Right atrium auricular region (tissue), 2 donors: ENCODE measurements at places on chromosomes 16 and 17. TPM values are rescaled to one million over a fixed set of nuclear protein-coding genes. Genes with fewer than 3 reads are reported as not detected.

DNA sequence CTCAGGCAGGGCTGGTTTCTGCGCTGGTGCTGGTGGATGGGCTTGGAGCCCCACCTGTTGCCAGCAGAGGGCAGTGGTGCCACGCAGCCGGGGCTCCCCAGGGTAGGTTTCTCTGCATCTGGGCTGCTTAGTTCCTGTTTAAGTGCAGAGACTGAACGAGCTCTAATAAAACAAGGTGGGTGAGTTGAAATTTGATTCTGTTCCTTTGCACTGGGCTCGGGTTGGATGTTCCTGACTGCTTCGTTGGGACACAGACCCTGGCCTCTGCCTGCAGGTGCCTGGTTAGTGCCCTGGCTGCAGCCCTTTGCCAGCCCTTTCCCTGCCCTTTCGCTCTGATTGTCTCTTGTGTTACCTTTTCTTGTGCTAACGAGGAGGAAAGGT lies 30.0 kb downstream of the TBCD start:
- DNase-seq = peak; percentile 82

- no peak for DNase-seq
Measured at GRCh38 chr16:29824589-29825144, 4.4 kb downstream of the MVP start.

The CACNA1G gene
- 4.3 TPM for total RNA-seq

GRCh38 chr17:1989135-1989534 lies 36.0 kb downstream of the RTN4RL1 start:
- DNase-seq = peak; percentile 75

DNA sequence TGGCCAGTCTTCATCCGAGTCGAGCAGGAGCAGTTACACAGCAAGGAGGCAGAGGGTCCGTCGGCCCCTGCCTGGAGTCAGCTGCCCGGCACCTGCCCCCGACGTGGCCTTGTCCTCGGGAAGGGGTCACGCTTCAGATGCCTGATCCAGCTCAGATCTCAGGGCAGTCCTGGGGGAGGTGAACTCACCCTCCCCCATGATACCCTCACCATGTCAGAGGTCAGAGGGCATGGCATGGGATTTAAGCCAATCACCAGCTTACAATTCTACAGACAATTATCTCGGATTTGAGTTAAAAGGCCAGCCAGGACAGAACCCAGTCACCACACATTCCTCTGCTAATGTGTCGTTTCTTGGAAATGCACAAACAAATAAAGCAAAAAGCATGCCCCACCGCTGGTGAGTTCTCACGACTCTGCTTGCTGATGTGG lies 211.3 kb downstream of the FOXL1 start:
- DNase-seq = no peak

The TMIGD1 gene
- total RNA-seq = not detected

DNA sequence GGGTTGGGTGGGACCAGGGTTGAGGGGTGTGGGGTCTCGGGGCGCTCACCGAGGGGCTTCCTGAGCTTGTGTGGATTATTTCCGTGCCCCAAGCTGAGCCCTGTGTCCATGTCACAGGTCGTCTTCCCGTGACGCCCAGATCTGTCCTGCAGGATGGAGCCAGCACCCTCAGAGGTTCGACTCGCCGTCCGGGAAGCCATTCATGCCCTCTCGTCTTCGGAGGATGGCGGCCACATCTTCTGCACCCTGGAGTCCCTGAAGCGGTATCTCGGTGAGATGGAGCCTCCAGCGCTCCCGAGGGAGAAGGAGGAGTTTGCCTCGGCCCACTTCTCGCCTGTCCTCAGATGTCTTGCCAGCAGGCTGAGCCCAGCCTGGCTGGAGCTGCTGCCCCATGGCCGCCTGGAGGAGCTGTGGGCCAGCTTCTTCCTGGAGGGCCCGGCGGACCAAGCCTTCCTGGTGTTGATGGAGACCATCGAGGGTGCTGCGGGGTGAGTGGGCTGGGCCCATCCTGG lies 1.0 kb downstream of the TELO2 start:
- DNase-seq = peak; percentile 66

The MYH3 gene
- 0.22 TPM for total RNA-seq

- DNase-seq = no peak
Measured at GRCh38 chr16:590188-590814, 435 bp downstream of the RAB40C start.

The CES5A gene
- not detected for total RNA-seq

The DNAI2 gene
- total RNA-seq = not detected

The LPO gene
- not detected for total RNA-seq

DNA sequence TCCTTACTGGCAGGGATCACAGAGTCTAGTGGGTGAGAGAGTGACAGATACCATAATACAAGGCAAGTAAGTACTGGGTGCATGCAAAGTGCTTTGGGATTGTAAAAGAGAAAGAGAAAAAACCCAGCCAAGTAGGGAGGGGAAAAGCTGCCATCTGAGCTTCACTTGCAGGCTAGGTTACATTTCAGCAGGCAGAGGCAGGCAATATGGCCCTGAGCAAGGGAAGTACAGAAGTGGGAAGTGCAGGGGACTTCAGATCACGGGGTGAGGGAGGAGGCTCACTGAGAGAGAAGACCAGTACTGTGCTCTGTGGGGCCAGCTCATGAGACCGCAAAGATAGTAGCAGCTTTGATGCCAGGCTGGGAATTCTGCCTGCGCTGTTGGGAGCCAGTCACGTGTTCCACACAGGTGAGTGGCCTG lies 230.6 kb downstream of the MSI2 start:
- no peak for DNase-seq

- DNase-seq = no peak
Measured at GRCh38 chr17:27567563-27567859, 63.5 kb upstream of the LGALS9 start.

The ZNF624 gene
- 0.78 TPM for total RNA-seq

The CIITA gene
- total RNA-seq = 3.4 TPM

GRCh38 chr17:28532050-28532960 lies 20.1 kb downstream of the UNC119 start:
- DNase-seq = no peak

GRCh38 chr17:28684963-28685362 lies 23.0 kb downstream of the SUPT6H start:
- DNase-seq = no peak

The NEUROD2 gene
- not detected for total RNA-seq

GRCh38 chr16:79177018-79177417 lies 423.5 kb downstream of the MAF start:
- DNase-seq = no peak

- DNase-seq = no peak
Measured at GRCh38 chr17:78766743-78767294, 15.3 kb downstream of the CYTH1 start.

DNA sequence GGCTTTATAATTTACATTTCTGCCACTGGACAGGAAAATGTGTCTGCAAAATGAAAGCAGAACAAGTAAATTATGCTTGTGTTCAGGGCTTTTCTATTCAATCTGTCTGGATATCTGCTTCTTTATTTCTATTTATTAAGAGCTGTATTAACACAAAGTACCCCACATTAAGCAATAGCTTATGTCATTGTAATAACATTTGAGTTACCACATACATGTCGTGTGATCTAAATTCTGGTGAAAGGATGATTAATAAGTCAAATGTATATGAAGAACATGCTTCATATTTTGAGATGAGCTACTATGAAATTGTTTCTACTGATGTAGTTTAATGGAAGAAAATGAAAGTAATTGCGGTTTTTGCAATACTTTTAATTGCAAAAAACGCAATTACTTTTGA lies 238.2 kb downstream of the KCNJ2 start:
- no peak for DNase-seq

DNA sequence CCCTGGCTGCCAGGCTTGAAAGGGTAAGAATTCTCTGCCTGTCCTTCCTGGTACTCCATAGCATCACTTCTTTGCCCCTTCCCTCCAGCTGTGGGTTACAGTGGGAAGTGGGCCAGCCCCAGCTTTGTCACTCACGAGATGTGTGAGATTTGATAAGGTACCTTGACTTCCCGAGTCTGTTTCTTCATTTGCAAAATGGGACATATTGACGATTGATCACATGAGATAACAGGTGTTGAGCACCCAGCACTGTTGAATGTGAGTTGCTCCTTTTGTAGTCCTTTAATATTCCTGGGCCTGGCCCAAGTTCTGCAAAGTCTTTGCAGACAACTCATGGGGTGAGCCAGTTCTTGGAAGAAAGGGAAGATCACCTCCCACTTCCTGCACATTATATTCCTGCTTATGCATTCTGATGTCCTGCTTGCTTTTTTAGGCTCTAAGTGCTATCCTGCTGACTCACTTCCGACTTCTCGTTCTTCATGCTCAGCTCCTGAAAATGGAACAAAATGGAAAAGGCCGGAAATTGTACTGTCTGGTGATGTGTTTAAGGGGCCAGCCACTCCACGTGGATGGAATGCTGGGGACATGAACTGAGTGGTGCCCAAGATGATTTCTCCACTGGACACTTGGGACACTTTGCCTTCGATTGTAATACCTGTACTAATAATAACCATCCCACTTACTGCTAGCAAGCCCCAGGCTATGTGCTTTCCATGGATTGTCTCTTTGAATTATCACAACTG lies 8.3 kb upstream of the NLK start:
- no peak for DNase-seq

GRCh38 chr17:11138023-11138422 lies 103.0 kb upstream of the SHISA6 start:
- no peak for DNase-seq

The NPIPB9 gene
- total RNA-seq = not detected

The MMP2 gene
- total RNA-seq = 136 TPM

- no peak for DNase-seq
Measured at GRCh38 chr16:3054965-3055733, 8.8 kb downstream of the MMP25 start.

The IGFALS gene
- total RNA-seq = not detected

GRCh38 chr17:75891022-75891604 lies 5.6 kb downstream of the TRIM65 start:
- DNase-seq = no peak

The FOXL1 gene
- 1.3 TPM for total RNA-seq

DNA sequence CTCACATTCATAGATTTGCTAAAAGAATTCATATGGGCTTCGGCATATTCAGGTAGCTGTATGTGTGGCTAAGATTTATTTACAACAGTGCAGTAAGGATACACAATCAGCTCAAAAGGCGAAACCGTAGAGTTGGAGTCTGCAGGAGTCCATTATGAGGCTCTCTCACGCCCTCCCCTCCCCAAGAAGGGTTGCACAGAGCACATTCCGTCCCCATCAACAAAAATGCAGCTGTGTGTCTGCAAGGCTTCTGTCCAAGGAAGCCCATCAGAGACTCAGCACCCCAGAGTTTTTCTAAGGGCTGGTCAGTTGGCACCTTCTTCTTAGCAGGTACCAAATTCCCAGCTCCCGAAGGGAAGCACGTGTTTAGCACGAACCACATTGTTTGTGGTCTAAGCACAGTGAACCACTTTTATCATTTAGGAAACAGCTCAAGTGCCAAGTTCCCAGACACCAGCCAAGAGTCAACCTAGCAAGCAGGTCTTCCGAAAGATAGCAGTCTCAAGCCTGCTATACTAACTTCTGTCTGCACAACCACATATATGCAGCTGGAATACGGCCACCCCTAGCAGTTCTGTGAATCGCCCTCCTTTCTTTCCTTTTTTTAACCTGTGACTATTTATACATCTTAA lies 28.5 kb upstream of the MEAK7 start:
- no peak for DNase-seq

DNA sequence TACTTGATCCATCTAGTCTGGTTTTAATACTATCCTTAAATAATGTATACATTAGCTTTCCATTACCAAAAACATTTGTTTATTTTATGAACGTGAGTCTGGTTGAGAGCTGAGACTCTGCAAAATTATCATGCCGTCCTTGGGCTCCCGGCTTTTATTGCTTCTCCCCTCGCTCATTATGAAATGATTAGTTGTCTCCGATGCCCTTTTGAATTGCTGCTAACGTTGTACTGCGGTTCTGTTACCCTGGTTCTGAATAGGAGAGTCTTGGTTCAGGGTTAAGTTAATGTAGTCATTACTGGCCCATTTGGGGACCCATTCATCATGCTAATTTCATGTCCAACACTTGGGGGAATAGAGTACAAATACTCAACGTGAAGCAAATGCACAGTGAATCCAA lies 12.8 kb downstream of the XYLT1 start:
- no peak for DNase-seq

The FKBP10 gene
- total RNA-seq = 24.7 TPM

The ASPHD1 gene
- 3.2 TPM for total RNA-seq

The MILR1 gene
- total RNA-seq = 5.0 TPM

DNA sequence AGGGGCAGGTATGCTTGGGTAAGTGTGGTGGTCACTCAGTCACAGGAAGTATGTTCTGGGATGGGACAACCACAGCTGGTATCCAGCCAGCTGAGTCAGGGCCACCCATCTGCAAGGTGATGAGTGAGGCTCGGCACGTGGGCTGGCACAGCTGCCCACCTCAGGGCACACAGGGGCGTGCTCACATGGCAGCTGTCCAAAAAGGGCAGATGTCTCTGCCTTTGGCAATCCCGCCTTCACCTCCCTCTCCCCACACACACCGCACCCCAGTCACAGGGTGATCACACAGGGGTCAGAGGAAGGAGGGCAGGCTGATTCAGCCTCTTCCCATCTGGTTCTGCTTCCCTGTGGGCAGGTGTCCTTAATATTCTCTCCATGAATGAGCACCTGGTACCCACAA lies 85.9 kb upstream of the TOB1 start:
- peak; percentile 59 for DNase-seq

DNA sequence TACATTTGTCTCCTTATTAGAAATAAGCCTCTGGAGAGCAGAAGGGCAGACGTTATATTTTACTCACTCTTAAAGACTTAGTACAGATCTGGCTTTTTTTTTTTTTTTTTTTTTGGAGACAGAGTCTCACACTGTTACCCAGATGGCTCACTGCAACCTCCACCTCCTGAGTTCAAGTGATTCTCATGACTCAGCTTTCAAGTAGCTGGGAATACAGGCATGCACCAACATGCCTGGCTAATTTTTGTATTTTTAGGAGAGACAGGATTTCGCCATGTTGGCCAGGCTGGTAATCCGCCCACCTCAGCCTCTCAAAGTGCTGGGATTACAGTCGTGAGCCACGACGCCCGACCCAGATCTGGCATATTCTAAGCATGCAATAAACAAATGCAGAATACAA lies 36.4 kb upstream of the TMEM97 start:
- DNase-seq = no peak

DNA sequence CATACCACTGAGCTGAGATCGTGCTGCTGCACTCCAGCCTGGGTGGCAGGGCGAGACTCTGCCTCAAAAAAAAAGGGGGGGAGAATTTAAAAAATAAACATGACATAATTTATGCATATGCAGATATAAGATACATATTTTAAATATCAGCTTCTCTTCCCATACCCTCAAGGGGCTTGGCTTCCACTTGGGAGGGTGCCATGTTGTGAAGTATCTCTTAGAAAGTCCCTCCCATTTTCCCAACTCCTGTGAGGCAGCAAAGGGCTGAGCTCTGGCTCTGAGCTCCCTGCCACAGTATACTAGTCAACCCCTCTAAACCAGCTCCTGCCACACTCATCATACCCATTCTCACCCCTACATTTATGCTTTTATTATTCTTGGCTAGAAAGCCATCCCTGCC lies 39.4 kb downstream of the MYH11 start:
- no peak for DNase-seq

GRCh38 chr17:48575066-48575582 lies 3.0 kb downstream of the HOXB4 start:
- DNase-seq = no peak

DNA sequence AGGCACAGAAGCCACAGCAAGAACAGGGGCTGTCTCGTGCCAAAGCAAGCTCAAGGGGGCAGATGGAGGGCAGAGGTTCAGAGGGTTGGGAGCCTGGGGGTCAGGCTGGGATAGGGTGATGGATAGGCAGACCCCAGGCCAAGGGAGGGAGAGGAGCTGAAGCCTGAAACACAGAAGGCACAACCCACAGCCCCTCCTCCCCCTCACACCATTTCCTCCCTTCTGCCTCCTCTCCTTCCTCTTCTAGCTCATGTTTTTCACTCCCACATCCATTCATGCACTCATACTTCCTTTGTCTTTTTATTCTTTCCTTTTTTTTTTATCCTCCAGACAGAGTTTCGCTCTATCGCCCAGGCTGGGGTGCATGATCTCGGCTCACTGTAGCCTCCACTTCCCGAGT lies 61.1 kb downstream of the SOCS1 start:
- DNase-seq = no peak
